Activated CD4-positive, CD25-positive, alpha-beta regulatory T cell treated with anti-CD3 and anti-CD28 coated beads, Interleukin-2, amount 50 U/mL, for 72 hours (primary cell): ENCODE measurements at places on chromosomes 7 and 10.

DNA sequence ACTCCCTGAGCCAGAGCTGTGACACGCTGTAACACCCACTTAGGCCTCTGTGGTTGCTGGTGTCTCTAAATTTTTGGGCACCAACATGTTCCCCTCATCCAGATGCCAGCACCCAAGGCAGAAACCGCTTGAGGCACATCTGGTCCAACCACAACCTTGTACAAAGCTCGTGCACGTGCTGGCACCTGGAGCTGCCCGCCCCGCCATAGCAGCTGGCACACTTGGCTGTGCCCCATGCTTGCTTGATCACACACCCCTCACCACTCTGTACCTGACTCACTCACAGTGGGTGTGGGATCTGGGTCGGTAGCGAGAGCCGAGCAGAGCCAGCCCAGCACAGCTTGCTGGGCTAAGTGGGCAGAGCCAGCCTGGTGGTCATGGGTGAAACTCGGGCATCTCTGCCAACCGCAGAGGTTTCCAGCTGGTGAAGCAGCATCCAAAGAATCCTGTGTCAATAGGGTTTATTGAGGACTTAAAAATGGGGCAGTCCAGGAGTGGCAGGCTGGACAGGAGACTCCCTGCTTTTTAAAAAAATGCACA is 1210.4 kb downstream of the TYW1 start:
- no peak for DNase-seq

GRCh38 chr10:52111101-52111891 is 202.8 kb upstream of the DKK1 start:
- DNase-seq = no peak

DNA sequence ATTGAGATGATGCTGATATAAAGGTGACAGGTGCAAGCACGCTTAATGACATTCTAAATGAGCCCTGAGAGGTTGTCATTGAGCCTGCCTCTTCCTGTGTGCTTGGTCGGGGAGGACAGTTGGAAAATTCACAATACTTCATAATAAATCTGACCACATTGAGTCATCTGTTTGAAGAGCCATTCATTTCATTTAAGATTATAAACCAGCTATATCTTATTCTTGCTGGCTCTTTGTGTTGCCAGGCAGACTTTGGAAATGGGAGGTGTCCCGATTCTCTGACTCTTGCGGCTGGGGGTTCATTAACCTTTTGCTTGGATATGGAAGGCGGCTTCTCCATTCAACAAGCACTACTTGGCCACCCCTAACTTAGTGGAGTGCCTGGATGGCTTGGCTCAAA is 198.2 kb downstream of the FANK1 start:
- no peak for DNase-seq

- no peak for DNase-seq
These were observed 5.4 kb downstream of the PON2 start for GRCh38 chr7:95429241-95429990.

GRCh38 chr7:37770838-37771237 is 77.6 kb upstream of the NME8 start:
- DNase-seq = no peak

GRCh38 chr7:68938151-68938550 is 660.1 kb upstream of the AUTS2 start:
- no peak for DNase-seq

DNA sequence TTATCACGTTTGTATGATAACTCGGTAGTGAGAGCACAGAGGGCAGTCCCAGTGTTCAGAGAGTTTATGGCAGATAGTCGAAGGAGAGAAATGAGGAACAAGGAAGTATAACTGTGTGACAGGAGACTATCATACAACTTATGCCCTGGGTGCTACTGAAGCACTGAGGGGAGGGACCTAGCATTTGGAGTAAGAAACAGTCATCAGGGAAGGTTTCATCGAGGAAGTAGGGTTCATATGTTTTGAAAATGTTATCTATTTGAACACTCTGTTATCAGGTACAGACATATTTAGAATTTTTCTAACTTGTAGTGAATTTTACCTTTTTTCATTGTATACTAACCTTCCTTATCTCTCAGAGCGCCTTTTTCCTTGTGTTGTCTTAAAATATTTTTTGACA is 1214.4 kb upstream of the C7orf33 start:
- DNase-seq = no peak

DNA sequence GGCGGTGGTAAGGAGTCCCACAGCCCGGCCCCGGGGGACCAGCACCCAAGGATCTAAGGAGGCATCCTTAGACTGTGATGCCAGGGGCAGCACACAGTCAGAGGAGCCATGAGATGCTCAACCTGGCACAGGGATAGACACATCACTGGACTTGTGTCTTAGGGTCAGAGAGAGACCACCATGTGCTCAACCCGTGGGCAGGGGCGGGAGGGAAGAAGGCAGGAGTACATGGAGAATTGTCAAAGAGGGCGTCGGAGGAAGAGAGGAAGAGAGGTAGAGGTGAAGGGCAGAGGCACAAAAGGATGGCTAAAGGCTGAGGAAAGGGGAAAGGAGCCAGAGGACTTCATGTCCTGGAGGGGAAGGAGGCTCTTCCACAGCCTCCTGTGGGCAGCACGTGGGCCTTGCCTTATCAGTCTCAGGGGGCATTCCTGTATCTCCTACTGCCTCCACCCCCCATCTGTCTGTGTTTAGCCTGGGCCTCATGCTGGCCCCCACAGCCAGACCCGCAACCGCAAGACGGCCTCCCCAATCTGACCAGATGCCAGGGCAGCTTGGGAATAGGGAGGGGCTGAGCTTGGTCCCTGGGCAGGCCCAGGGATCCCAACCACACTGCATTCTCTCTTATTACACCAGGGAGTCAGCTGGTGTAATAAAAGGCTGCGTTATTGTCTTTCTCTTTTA is 2.2 kb downstream of the ADCY1 start:
- no peak for DNase-seq
